CD4-positive, alpha-beta T cell treated with Interleukin-10 for 1 hour (primary cell): ENCODE measurements at places on chromosomes 1 and 21.

- DNase-seq, result peak; percentile 69
These were observed 32.9 kb upstream of the ATP2B4 start for GRCh38 chr1:203593723-203594122.

DNA sequence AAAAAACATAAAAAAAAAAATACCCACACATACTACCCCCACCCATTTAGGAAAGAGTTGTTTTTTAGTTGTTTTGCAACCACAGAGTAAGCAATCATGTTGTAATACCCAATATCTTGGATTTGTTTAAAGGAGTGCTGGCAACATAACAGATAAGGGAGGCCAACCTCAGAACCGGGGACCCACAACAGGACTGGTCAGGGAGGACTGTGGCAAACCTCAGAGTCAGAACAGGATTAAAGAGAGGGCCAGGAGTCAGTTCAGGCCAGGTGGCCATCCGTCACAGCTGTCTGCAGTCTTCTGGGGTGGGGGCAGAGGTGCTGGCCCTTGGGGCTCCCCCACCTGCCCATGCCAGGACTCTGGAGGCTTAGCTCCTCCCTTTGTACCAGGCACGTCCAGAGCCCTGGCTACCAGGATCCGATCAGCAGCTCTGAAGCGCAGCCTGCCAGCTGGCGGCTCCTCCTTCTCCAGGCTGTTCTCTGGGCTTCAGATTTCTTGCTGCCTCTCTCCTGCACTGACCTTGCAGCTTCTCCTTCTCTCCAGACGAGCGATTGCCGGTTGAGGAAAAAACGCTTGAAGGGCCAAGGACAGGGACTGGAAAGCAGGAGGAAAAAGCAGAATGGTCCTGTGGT, 7.9 kb downstream of the H6PD start:
- DNase-seq, result no peak

DNA sequence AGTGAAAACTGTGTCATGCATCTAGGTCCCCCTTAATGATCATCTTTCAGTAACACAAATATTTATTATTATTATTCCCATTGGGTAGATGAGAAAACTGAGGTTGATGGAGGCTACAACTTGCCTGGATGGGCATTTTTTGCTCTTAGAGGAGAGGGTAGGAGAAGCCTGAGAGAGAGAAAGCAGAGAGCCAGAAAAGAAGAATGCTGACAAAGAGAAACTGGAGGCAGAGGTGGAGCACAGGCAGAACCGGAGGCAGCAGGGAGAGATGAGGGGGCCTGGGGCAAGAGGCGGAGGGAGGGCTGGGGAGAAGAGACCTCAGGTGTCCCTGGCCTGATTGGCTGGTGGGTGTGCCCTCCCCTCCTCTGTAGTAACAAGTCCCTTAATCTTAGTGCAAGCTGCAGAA, 4.1 kb downstream of the BLACAT1 start:
- DNase-seq, result no peak

DNA sequence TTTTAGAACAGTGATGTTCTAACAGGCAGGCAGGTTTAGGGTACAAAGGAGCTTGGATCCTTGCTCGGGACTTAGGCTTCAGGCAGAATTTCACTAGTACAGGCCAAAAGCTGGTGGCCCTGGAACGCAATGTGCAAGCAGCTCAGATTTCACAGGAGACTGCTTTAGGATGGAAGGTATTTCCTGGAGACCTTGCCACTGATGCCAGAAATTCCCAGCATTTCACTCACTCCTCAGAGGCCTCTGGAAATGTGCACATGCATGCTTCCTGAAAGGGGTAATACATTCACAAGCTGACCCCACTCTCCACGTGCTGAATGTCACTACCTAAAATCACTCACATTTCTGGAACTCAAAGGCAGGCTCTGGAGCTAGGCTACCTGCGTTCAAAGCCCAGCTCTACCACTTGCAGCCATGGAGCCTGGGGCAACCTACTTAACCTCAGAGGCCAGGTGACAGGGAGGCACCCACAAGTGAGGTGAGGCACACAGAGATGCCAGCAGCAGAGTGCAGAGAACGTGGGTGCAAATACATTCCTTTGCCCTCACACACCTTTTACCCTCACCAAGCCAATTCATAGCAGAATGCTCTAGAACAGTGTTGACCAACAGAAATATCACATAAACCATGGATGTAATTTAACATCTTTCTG, 56.5 kb downstream of the CDC7 start:
- DNase-seq, result no peak

DNA sequence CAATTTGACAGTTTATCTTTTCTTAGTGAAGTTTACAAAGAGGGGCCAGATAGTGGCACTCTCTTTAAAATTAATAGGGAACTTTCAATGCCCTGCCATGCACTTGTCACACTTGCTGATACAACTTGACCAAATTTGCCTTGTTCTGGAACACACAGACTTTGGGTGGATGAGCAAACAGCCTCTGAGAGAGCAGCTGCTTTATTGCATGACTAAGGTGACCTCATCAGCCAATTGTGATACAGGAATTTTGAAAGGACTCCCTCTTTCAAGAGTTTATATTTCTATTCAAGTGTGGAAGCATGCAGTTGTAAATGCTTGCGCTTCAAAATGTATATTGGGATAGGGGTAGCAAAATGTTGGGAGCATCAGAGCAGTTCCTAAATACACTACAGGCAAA, 2.1 kb upstream of the RGS1 start:
- no peak for DNase-seq

DNA sequence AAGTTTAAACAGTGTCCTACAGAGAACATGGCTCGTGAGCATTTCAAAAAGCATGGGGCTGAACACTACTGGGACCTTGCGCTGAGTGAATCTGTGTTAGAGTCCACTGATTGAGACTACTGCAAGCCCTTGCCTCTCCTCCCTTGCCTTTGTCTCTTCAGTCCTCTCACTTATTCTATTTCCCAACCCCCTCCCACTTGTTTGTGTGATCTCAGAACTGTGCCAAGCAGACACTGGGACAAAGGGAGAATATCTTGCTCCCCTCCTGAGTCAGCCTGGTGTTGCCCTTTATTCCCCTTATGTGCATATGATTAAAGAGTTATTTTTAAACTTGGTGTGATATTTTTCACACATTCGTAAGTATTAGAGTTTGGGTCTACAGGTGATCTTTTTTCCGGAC, 11.1 kb upstream of the RPRD2 start:
- DNase-seq, result no peak

GRCh38 chr1:41521766-41522165, 37.3 kb upstream of the EDN2 start:
- DNase-seq, result no peak
